ENCODE measurements at places on chromosomes 2 and 18.

- DNase-seq: no peak
Observed at GRCh38 chr2:191803007-191803406, 43.9 kb downstream of the CAVIN2 start.

DNA sequence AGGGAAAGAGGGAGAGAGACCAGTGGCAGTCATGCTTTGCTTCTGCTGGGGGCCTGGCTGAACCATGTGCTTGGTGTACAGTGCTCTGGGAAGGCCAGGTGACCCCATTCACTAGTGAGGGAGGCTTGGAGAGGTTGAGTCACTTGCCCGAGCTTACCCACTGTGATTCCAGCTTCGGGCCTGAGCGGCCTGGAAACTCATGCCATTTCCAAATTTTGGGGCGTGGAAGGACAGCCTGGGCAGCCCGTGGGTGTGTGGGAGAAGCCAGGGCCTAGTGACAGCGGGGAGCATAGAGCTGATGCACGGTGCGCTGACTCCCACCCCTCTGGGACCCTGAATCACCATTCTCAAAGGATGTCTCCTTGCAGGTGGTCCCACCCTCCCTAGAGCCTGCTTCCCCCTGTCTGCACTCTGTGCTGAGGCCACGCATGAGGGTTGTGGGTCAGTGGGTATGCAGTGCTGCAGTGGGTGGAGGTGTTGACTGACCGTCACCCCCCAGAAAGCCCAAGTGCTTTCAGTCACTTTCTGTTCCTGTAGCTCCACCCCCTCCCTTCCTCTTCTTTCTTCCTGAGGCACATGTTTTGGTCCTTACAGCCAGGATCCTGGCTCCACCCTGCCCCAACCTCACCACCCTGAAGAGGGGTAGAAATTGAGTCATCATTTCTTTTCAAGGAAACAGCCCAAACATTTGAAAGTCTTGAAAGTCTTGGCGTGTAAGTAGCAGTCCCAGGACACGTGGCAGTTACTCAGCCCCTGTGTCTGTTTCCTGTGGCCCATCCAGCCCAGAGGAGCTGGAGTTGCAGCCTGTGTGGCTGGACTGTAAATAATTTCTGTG is 69.3 kb upstream of the MCFD2 start:
- DNase-seq: no peak

- DNase-seq: no peak
Observed at GRCh38 chr2:69453475-69454129, 16.4 kb upstream of the NFU1 start.

DNA sequence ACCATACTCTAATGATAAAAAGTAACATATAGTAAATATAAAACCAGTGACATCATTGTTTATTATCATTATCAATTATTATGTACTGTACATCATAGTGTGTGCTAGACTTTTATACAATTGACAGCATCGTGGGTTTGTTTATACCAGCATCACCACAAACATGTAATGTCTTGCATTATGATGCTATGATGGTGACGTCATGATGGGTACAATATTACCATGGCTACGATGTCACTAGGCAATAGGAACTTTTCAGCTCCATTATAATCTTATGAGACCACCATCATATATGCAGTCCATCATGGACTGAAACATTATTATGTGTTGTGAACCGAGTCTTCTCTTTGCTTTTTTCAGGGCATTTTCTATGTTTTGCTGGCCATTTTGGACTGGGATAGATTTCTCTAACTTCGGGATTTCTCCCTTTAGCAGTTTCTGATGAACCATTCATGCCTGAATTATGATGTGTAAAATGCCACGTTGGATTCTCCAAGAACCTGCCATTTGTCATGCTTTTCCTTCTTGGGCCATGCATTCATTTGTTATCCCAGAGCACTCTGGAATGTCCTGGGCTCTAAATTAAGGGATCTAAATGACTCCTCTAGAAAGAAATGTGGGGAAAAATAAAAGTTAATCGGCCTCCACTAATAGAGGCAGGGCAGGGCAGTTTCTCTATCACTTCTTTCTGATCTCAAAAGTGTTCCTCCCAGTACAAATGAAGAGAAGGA is 325.6 kb upstream of the TNP1 start:
- DNase-seq: no peak

DNA sequence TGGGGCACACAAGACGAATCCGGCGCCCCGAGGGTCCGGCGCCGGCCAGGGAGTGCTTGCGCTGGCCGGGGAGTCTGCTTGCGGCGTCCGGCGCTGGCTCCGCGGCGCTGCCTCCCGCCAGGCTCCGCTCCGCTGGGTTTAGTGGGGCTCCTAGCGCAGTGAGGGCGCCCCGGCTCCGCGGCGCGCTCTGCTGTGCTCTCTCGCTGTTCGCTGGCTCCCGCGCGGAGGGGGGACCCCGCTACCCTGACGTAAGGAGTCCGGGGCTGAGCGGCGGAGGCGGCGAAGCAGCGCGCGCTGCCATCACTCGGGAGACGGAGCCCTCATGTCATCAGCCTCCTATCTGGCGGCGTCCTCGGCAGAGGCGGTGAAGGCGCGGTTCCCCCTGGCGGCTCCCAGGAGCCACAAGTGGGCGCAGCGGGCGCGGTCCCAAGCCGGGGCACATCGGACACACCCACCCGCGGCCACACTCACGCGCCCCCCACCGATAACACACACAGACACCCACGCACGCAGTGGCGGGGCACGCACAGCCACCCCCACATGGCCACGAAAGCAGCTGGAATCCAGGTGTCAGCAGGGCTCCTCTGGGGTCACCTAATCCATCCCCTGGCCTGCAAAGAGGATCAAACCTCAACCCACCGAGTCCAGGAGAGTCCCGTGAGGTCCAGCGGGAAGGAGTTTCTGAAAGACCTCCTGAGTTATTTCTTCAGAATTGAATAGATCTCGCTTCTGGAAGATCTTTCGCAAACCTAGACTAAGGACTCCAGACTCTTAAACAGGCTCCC is at the start of gene C1QL2:
TSS of gene C1QL2 (minus strand) at position 189 of the 785 bp plus-strand sequence. CDS start 482 bp downstream, outside the sequence.
- DNase-seq: no peak

DNA sequence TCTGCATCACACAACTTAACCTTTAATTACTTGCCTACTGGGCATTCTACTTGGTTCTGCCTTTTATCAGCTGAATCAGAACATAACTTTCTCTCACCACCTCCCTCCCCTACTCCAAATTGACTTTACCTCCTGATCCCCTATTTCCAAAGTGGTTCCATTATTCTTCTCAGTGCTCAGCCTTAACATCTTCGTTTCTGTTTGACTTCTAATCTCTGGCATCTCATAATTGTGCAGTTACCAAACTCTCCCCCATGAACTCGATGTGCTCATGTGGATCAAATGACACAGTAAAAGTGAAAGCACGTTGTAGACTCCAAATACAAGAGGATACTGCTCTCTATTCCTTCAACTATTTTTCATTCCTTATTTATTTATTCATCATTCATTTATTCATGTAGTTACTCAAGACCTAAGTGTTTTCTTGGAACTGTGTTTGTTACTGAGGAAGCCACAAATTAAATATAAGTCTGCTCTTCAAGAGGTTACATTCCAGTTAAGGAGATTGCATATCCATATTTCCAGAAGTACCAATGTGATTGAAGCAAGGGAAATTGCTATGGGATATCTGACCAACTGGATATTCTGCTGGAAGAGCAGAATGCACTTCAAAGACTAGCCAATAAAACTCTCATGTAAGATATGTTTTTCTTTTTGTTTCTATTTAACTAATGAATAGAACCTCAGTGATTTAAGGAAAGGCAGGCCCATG is 158.8 kb downstream of the TMEFF2 start:
- no peak for DNase-seq

DNA sequence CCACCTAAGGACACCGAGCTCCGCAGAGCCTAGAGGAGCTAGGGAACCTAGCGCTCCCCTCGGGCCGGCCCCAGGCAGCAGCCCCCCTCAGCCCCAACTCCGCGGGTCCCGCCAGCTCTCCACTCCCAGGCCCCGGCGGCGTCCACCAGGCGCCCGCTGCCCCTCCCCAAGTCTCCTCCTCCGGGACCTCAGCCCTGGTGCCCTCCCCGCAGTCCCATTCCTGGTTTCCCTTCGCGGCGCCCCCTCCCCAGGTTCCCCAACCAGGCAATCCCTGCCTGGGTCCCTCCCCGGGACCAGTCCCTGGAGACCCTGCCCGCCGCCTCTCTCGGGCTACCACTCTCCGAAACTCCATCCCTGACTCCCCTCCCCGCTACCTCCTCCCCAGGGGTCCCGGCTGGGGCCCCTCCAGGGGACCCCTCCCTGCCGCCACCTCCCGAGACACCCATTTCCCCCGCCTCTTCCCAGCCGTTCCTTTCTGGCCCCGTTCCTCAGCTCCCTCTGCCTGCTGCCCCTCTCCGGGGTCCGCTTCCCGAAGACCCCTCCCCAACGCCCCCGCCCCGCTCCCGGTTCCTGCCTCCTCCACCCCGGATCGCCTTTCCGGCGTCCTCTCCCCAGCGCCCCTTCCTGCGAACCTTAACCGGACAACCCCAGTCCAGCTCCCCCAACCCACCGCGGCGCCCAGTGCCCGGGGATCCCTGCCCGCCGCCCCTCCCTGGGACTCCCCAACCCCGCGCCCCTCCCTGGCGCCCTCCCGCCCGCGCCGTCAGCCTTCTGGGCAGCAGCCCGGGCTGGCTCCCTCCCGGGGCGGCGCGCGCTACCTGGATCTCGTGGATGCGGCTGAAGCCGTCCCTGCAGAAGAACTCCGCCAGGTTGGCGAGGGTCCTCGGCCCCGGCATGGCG is 678 bp downstream of the CYP27C1 start:
- no peak for DNase-seq

DNA sequence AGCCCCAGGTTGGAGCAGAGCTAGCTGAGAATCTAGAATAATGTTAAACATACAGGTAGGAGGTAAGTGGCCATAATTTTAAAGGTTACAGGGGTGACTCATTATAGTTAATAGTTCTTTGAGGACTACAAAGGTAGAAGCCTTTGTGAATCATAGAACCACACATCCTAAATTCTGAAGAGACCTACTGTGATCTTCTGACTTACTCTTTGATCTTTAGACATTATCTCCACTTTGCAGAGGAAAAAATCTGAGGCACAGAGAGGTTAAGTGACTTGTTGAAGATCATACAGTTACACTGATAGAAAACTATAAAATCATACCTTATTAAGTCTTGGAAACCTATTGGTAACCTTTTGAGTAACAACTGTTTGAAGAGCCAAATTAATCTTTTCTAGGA is 1051.3 kb upstream of the NRXN1 start:
- DNase-seq: no peak

- no peak for DNase-seq
Observed at GRCh38 chr2:125644257-125644656, 1011.7 kb upstream of the GYPC start.

DNA sequence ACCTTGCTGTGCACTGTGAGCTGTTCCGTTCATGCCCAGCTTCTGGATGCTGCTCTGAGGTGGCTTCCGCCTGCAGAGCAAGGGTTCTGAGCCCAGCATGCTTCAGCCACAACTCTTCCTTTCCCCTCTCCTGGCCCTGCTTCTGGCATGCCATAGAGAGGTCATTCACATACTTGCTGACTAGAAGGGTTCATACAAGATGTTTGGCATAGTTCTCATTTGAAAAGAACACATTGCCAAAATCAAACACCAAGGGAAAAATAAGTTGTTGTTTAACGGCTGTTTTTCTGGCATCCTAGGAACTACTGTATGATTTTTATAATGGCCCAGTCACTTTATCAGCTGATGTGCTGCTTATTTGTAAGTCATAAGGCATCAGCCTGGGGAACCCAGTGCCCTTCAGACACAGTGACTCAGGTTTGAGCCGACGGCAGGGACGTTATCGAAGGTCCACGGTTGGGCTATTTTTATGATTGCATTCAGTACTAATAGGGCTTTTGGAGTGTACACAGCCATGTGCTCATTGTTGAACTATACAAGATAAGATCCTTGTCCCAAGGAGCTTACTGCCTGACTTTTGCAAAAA is 53.9 kb upstream of the CTAGE1 start:
- DNase-seq: no peak

All from activated CD8-positive, alpha-beta memory T cell treated with anti-CD3 and anti-CD28 coated beads for 48 hours (primary cell).